CD4-positive, alpha-beta T cell (primary cell): ENCODE measurements at places on chromosomes 11 and 22. TPM values are rescaled to one million over a fixed set of nuclear protein-coding genes. Genes with fewer than 3 reads are reported as not detected.

Gene GGT5
- total RNA-seq, result not detected

Gene MMP3
- not detected for total RNA-seq

Gene OR5A1
- total RNA-seq, result not detected

Gene TSGA10IP
- total RNA-seq, result not detected

Gene FXYD2
- 2.1 TPM for total RNA-seq

Gene COPB1
- total RNA-seq, result 93.1 TPM

Gene CD3D
- 274 TPM for total RNA-seq

- DNase-seq, result no peak
Observed at GRCh38 chr22:42313804-42314581, 43.5 kb upstream of the TCF20 start.

GRCh38 chr11:124725719-124726105 is 14.0 kb upstream of the NRGN start:
- no peak for DNase-seq

- no peak for DNase-seq
Observed at GRCh38 chr11:68840661-68841653, 759 bp downstream of the CPT1A start.

DNA sequence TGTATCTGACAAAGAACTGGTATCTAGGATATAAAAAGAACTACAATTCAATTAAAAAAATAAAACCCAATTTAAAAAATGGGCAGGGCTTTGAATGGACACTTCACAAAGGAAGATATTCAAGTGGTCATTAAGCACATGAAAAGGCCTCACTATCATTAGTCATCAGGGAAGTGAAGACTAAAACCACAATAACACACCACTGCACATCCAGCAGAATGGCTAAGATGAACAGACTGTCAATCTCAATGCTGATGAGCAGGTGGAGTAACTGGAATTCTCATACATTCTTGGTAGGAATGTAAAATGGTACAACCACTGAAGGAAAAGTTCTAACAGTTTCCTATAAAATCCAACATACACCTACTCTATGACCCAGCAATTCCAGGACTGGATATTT is 8.9 kb downstream of the HPS4 start:
- no peak for DNase-seq

DNA sequence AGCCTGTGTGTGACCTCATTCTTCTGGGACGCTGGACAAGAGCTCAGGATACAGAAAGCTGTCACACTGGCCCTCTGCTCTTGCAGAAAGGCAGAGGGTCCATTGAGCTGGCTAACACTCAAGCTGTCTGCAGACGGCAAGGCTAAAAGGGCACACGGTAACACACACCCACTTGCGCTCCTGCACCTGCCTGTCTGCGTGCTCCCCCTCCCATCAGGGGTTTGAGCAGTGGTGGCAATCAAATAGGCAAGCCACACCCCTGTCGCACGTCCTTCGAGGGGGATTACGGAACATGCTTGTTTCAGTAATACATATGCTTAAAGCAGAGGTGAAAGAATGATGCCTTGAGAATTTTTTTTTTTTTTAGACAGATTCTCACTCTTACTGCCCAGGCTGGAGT is 7.1 kb upstream of the QSER1 start:
- no peak for DNase-seq

DNA sequence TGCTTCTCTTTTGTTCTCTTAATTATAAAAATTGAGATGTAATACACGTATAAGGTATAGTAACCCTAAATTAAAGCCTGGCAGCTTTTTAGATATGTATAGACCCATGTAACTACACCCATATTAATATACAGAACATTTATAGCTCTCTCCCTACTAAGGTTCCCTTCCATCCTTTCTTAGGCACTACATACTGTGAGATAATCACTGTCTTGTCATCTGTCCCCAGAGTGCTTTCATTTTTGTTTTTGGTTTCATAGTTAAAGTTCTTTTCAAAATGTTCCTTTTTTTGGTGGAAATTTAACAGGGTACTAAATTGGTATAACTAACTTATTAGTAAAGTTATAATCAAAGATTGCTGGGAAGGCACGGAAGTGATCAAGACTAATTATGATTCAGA is 49.2 kb downstream of the MTMR3 start:
- no peak for DNase-seq

DNA sequence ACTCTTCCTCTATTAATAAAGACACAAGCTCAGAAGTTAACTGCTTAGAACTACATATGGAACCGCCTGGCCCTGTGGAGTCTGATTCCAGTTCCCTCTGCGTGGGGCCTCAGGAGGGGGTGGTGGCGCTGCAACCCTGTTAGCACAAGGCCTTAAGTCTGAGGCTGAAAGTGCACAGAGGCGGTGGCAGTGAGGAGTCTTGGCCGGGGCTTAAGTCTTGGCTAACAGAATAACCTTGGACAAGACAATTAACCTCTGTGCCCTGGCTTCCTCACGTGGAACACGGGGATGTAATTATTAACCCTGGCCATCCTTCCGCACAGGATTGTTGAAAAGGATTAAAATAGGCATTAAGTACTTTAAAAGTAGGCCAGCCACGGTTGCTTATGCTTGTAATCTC is 191.5 kb downstream of the CEP164 start:
- DNase-seq, result no peak

GRCh38 chr11:118009864-118010737 is 23.9 kb downstream of the IL10RA start:
- no peak for DNase-seq

DNA sequence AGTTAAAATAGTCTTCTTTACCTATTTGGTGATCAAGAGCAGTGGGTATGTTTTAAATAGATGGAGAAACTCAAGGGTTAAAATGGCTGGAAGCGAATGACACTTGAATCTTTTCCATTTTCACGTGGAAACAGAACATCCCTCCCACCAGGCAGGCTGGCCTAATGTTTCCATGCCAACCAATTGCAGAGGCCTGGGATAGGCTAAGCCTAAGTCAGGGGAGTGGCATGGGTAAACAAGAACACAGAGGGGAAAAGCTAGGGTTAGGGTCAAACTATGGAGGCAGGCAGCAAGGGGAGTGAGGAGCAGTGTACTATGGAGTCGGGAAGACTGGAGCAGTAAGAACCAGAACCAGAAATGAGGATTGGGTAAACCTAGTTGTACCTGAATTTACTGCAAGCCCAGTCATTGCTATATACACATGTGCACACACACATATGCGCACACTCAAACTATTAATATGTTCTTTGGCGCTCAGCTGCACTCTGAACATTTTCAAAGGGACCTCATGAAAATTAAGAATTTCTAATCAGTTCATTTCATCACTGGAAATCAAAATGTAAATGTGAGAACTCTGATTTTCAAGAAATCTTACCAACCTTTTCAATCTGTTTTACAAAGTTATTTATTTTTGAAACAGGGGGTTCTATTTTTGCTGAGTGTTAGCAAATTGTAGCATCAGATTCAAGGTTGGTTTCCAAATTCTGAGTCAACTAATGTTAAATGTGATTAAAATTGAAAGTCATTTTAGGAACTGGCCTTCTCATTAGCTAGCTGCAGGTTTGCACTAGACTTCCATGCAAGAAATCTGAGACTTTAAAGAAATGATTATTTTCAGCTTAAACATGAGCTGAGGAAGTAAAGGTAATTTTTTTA is 327.0 kb upstream of the CCDC90B start:
- DNase-seq, result no peak

DNA sequence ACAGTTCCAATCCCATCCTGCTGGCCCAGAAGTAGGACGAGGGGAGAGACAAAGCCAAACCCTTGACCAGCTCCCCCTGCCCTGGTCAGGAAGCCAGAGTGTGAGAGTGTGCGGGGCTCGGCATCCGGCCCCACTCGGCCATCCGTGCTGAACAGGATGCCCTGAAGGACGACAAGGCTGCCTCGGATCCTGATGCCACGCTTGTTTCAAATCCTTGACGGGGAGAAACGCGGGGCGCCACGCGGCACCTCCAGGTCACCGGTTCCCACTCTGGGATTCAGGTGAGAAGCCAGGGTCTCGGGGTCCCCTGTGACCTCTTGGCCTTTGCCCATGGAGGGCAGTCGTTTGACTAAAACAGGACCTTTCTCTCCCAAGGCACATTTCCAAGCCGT is 167.8 kb downstream of the BRD1 start:
- DNase-seq, result no peak

GRCh38 chr11:65920372-65920802 is 1.2 kb downstream of the DRAP1 start:
- no peak for DNase-seq

DNA sequence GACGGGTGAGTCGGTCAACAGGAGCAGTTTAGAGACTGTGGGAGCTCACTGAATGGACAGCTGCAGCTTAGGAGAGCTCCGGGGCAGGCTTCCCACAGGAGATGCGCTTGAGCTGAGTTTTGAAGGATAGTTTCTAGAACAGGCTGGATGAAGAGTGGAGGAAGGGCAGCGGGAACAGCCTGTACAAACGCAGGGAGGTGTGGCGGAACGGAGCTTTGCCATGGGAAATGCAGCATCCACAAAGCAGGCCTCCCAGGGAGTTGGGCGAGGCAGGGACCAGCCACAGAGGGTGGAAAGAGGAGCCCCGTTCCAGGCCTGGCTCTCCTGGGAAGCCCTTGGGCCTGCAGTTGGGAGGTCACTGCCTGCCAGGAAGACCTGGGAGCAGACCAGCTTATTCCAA is 26.8 kb upstream of the TEF start:
- no peak for DNase-seq

DNA sequence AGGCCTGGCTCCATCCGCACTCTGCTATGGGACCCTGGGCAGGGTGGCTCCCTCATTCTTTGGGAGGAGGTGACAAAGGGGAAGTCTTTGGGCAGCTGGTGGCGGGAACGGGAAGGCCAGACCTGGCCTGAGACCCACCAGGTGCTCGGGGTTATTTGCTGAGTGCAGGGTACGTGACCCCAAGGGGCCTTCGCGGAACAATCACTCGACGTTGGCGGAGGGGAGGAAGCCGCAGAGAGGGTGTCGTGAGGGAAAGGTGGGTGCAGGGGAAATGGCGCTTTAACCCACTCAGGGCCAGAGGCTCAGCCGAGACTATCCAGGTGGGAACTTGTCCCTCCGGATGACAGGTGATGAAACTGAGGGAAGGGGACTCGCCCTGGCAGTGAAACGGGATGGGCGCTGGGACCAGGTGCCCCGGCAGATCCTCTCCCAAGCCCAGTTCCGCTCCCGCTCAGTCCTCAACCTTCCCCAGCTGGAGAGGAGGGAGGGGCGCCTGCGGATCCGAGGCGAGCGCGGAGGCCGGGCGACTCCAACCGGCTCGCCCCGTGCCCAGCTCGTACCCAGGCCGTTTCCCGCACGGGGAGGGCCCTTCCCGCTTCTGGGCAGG is 911 bp downstream of the A4GALT start:
- DNase-seq, result no peak

DNA sequence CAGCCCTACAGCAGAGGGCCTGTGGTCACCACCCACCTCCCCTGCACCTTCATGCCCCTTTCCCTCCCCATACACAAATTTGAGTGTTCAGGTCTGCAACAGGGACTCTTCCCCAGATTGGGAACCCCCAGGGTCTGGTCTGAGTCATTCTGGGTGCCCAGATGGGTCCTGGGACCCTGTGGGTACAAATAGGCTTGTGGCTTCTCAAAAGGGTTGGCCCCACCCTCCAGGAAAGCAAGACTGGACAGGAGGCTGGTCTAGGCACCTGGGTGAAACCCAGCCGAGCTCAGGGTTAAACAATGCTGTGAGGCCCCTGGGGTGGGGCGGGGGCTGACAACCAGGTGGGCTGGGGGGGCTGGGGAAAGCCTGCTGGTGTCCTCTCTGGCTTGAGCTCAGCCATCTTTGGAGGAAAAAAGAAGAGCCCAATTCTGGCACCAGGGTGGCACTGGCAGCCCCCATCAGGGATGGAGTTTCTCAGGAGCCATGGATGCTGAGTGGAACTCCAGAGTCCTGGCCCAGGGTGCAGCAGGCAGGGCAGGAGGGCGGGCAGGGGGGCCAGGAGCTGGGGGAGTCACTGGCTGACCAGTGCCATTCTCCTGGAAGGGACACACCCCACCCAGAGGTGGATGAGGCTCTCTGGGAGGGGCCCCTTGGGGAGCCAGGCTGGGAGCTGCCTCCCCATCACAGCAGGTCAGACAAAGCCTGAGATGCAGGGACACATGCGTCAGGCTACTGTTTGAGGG is 1.1 kb downstream of the SEPTIN5 start:
- DNase-seq, result no peak

GRCh38 chr11:115132436-115133228 is 371.6 kb downstream of the CADM1 start:
- DNase-seq, result no peak

- DNase-seq, result no peak
Observed at GRCh38 chr11:31000381-31000780, 369.2 kb downstream of the DCDC1 start.

DNA sequence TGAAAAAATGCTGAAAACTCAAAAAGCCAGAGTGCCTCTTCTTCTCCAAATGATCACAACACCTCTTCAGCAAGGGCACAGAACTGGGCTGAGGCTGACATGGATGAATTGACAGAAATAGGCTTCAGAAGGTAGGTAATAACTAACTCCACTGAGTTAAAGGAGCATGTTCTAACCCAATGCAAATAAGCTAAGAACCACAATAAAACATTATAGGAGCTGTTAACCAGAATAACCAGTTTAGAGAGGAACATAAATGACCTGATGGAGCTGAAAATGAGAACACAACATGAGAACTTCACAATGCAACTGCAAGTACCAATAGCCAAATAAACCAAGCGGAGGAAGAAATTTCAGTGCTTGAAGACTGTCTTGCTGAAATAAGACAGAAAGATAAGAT is 9.2 kb downstream of the OR56B4 start:
- no peak for DNase-seq

DNA sequence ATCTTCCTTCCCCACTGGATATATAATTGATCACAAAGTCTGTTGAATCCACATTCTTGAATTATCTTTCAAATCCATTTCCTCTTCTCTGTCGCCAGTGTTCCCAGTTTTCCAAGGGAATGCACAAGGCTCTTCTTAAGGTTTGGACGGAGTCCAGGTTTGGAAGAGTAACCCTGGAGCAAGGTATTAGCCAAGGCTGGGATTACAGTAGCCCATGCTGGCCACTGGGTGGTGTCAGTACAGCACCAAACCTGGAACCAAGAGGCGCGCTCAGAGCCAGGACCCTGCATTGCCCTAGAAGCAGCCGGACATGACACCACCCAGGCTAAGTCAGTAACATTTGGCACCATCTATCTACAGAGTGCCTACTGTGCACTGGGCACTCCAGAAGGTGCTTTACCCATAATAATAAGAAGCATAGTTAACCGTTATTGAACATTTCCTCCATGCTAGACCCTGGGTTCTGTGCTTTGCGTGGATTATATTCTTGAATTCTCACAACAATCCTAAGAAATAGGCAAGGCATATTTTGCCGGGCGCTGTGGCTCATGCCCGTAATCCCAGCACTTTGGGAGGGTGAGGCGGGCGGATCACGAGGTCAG is 48.0 kb upstream of the CLPB start:
- DNase-seq, result peak; percentile 20

GRCh38 chr11:8097468-8097867 is 16.5 kb downstream of the TUB start:
- no peak for DNase-seq

DNA sequence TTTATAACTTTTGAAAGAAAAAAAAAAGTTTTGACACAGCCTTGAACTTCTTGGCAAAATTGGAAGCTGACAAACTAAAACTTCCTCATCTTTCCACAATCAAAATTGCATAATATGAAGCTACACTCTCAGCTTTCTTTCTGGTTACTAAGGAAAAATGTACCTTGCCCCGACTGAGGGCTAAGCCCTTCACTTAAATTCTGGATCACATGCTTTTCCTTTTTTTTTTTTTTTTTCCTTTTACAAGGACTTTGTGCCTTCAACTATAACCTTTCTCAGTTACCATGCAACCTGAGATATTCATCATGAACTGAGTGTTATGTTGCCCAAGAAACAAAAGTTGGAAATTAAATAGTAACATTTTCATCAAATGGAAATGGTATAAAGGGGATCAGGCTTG is 188.5 kb upstream of the CARD18 start:
- no peak for DNase-seq
